ENCODE measurements at places on chromosomes 7 and 10.

GRCh38 chr7:20440472-20441105 lies 109.9 kb downstream of the ITGB8 start:
- no peak for DNase-seq

DNA sequence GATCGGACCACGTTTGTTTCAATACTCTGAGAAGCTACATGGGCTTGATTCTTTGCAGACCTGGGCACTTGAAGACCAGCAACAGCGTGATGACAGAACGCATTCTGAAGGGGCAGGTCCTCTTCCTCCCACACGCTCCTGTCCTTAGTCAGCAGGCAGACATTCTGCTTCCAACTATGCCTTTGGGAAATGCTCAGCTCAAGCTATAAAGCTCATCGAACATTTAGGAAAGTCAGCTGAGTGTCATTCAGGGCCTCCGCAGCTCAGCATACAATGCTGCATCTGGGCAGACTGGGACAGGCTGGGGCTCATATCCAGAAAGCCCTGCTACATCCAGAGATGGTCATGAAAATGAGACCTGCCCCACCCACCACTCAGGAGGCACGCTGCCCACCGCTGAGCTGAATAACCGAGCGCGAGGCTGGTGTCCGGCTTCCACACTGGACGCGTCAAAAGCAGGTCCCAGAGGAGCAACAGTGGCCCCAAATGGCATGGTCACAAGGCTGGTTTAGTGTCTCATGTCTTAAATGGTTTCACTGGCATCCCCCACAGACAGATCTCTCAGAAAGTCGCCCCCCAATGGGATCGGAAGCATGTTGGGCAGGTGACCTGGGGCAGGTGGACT lies 274.0 kb downstream of the DNAJB6 start:
- no peak for DNase-seq

GRCh38 chr7:25256333-25256819 lies 28.1 kb upstream of the NPVF start:
- DNase-seq, result no peak

DNA sequence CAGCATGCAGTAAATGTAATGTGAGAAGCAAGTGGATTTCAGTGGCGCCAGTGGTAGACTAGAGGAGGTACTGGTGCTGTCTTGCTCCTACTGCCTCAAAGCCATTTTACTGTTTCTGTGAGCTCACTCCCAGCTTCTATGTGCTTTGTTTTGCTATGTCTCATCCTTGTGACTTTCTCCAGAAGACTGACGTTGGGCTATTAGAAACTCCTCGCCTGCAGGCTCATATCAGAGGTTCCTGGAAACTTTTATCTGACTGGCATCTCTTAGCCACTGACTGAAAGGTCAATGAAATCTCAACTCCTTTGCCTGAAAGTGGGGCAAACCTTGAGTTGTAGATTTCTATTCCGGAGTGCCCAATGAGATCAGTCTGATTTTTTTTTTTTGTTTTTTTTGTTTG lies 66.4 kb upstream of the SORCS1 start:
- DNase-seq, result no peak

GRCh38 chr10:132685101-132685891 lies 100.7 kb downstream of the NKX6-2 start:
- peak; percentile 84 for DNase-seq

- DNase-seq, result no peak
Observed at GRCh38 chr7:82665966-82666507, 222.5 kb upstream of the CACNA2D1 start.

All from hippocampal formation (tissue), 2 donors.